Sciatic nerve (tissue), 2 donors: ENCODE measurements at places on chromosomes 7 and 10. TPM values are rescaled to one million over a fixed set of nuclear protein-coding genes. Genes with fewer than 3 reads are reported as not detected.
A peak's percentile ranks its signal among the peaks of the same experiment; 100 is the strongest.

- no peak for DNase-seq
These were observed 71.5 kb upstream of the ANLN start for GRCh38 chr7:36318116-36318515.

HOXA11 gene
- total RNA-seq = 1.3 TPM

DNA sequence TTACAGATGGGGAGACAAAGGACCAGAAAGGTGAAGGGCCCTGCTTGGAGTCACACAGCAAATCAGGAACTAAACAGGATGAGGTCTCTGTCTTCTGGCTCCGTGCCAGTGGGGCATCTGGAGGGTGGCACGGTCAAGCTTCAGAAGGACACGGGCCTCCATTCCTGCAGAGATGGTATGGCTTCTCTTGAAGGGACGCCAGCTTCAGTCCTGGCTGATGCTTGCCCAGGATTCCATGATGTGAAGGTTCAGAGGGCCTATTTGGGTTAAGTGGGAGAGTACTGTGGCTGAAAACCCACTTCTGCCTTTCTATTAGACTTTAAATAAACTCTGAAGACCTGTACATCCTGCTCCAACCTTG is 6.1 kb downstream of the RAMP3 start:
- DNase-seq = no peak

ITGB8 gene
- total RNA-seq = 207 TPM

DNA sequence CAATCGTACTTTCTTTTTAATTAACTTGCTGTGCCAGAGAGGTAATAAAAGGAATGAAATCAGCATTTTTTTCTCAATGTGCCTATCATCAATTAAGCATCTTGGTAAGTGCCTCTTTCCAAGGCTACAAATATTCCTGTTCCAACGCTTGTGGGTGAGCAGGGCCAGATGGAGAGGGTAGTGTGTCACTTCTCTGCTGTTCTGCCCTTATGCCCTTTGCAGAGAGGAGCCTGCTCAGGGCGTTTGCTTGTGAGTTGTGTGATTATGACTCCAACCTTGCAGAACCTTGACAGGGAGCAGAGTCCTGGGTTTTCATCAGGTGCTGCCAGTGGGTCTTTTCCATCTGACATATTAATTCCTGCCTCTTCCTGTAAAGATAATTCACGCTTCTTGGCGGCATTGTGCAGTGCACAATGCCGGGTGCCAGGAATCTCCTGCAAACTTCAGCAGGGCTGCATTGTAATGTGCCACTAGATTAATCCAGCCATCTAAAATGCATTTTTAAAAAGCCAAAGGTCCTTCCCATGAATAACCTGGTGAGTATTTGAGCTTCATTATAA is 234.4 kb downstream of the ARHGAP12 start:
- DNase-seq = no peak

GRCh38 chr7:140304191-140304799 is 94.0 kb downstream of the SLC37A3 start:
- DNase-seq = no peak

GRCh38 chr7:25894002-25894901 is 257.7 kb upstream of the NFE2L3 start:
- no peak for DNase-seq

LBX1 gene
- total RNA-seq = not detected

DNA sequence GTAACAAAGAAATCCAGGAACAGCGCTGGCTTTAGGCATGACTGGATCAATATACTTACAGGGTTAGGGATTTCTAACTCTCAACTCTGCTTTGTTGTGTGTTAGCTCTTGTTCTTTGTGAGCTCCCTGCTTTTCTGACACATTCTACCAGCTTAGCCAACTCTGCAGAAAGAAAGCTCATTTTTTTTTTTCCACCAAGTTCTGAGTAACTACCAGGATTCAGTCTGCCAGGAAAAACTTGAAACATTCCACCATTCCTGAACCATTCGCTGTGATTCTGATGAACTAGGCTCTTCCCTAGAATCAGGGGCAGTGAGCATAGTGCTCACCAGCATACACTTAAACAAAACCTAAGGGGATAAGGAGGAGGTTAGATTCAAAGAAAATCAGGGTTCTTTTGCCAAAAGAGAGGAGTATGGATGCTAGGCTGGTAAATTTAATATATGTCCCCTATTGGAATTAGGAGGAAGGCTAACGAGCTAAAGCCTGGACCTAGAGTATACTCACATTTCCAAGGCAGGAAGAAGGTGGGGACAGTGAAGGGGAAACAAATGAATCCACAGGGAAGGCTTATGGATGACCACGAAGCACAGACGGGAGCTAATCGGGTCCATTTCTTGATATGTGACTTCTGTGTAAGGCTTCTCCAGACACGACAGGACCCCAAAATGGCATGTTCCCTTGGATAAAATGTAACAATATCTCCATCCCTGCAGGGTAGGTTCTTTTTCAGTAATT is 183.4 kb downstream of the PRKG1 start:
- no peak for DNase-seq

DNA sequence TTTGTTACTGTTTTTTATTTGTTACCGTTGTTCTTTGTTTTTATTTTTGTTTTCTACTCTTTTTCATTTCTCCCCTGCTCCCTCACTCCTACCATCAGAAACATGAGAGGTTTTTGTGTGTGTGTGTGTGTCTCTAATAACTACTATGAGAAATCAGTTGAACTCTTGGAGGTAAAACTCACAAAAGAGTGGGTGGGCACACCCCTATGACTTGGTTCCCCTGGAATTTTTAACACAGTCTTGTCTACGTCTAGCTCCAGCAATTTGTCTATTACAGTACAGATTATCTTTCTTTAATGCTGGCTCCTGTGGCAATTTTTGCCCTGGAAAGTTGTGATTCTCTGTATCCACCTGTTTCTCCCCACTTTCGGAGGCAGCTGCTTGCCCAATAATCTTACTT is 56.2 kb downstream of the AOAH start:
- DNase-seq = no peak

- DNase-seq = no peak
These were observed 3.1 kb upstream of the ZNF117 start for GRCh38 chr7:64993901-64994300.

- no peak for DNase-seq
These were observed 78.5 kb downstream of the SEC61G start for GRCh38 chr7:54680377-54681005.

CYREN gene
- total RNA-seq = 39.8 TPM

TDRD1 gene
- total RNA-seq = 0.31 TPM

FZD8 gene
- total RNA-seq = 43.5 TPM

GRCh38 chr10:129767751-129768150 is 196.3 kb downstream of the EBF3 start:
- DNase-seq = peak; percentile 43

- DNase-seq = no peak
These were observed 26.8 kb downstream of the FRMPD2 start for GRCh38 chr10:48247680-48248079.
